ENCODE measurements at places on chromosomes 12 and 14. TPM values are rescaled to one million over a fixed set of nuclear protein-coding genes. Genes with fewer than 3 reads are reported as not detected.

DNA sequence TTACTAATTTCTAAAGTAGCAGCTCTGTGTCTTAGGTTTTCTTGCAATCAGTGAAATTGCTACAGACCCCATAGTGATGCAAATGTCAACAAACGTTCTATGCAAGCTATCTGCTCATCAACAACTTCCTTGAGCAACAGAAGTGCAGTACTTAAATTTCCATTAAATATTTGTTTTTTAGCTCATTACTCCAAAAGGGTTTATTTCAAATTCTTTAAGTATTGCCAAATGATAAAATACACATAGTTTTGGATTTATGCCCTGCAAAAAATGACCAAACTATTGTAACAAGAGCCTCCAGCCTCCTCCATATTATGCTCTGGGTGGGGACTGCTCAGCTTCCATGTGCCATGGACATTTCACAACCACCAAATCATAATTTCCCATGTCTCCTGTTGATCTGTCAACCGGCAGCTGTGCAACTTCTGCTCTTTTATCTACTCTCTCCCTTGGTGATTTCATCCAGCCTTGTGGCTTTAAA lies 4.4 kb downstream of the BDKRB1 start:
- no peak for DNase-seq

The SERPINA10 gene
- not detected for total RNA-seq

DNA sequence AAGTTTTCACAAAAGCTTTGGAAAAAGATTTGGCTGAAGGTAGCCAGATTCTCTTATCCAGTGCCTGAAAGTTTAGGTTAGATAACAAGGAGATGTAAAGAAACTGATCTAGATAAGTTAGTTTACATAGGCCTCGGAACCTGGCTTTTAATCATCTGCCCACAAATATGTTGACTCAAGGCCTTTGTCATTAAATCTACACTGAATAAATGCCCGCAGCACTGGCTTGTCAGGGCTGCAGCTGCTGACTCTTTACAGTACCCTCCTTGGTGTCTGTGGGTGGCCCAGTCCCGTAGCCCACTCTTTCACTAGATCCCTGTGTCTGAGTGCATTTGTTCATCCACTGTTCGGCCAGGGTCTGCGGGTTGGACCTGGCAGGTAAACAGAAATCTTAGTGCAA lies 58.0 kb downstream of the TMEM116 start:
- DNase-seq, result no peak

- no peak for DNase-seq
Measured at GRCh38 chr12:26077915-26078702, 46.7 kb downstream of the BHLHE41 start.

The FGD4 gene
- 9.8 TPM for total RNA-seq

The DACT1 gene
- total RNA-seq, result 0.67 TPM

The ABCD2 gene
- 0.21 TPM for total RNA-seq

DNA sequence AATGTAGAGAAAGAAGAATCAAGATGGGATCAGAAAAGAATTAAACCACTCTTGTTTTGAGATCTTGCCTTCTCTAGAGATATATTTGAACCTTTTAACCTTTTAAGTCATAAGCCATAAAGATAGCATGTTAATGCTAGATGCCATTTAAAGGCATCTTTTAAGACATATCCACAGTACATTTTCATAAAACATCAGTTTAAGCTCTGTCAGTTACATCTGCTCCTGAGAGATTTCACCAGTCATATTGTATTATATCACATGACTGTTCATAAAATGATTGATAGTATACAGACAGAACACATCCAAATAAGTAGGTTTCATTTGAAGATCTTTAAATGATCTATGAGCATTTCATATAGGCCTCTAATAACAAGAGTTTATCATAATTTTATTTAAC lies 1238.5 kb downstream of the SLC16A7 start:
- no peak for DNase-seq

DNA sequence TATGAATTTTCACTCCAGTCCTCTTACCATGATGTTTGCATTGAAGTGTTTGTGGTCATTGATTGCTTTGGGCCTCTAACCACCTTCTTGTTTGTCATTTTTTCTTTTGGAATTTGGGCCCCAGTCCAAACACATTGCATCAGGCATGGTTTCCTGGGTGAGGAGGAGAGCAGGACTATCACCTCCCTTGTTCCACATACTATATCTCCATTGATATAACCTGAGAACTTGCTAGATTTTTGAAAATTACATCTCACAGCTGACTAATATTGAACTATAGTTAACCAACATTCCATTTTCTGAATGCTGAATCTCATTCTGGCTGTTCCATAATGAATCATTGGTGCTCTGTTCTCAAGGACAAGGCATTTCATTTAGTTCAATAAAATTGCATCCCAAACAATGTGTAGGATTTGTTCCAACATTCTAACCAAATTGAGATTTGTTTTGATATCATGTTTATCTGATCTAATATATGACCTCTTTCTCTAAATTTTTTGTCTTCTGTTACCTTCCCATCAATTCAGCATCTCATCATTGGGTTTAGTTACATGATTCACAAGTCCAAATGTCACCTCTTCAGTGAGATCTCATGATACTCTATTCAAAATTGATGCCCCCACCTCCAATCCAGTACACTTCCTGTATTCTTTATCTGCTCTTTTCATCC lies 329.0 kb downstream of the ZFP36L1 start:
- no peak for DNase-seq

The NR4A1 gene
- 68.6 TPM for total RNA-seq

DNA sequence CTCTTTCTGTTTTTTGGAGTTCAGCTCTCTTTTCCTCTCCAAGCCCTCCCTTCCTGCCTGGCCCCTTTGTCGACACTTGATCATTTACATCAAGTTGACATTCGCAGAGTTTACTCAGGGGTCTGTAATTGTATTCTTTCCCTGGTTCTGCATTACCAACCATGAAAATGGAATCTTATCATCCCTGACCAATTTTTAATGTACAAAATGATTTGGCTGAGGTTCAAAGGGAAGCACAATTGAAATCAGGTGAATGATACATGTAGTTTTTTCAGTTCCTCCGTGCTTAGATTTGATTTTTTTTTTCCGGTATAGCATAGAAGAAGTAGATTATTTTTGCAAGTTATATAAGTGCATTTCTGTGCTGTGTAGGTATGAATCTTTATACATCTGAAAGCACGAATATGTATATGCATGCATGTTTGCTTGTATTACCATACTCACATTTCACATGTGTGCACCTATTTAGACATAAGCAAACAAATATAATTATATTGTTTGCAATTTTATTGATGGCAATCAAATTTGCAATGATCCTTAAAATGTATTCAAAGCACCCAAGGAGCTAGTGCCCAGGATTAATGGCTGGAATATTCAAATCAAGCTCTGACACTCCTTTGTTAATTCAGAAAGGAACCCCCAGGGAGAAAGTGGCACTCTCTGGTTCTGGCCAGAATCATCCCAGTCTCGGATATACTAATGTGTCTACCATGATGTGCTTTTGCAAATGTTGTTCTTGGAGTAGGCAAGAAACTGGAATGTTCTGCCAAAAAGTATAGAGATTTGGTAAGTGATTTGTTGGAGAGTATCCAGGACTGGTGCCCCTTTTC lies 189.3 kb downstream of the VRK1 start:
- no peak for DNase-seq

- no peak for DNase-seq
Measured at GRCh38 chr14:57823015-57823660, 42.8 kb downstream of the SLC35F4 start.

DNA sequence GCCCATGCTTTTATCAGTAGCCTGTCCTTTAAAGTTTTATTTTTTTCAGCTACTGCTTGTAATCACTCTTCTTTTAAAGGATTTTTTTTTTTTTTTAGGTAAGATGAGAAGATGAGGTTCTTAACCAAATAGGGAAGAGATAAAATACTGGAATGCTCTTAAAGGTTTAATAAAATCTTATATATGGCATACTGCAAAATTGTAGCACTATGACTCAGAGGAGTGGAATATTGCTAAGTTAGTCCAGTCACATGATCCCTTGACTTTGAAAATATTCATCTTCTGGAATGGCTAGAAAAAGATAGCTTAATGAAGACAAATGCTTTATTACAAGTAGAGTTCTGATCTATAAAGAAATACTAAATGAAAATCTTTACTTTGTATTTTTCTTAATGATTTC lies 116.6 kb downstream of the NAV3 start:
- DNase-seq, result no peak

- no peak for DNase-seq
Measured at GRCh38 chr12:4579305-4580102, 17.5 kb downstream of the DYRK4 start.

DNA sequence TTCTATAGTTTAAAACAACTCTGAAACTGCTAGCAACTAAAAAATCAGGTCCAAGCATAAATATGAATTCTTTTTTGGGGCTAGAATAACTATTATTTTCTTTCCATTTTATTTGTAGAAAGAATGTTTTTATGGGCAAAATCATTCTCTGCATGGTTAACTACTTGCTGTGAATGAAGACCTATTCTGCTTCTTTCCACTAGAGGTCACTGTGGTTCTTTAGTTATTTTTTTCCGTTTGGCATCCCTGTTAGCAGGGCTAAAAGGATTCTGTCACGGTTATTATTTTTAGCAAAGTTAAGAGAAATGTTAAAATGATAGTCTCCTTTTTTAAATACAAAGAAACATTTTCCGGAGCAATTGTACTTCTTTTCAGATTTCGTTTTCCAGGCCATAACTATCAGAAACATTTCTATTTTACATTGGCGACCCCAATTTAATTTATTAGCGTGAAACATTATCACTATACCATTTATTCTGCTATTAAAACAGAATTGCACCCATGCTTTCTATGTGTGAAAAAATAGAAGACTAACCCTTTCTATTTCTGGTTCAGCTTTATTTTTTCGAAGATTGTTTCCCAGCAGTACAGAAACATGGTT lies 404.8 kb downstream of the ATP23 start:
- DNase-seq, result no peak

The BDKRB1 gene
- not detected for total RNA-seq

The KRT71 gene
- not detected for total RNA-seq

- peak; percentile 46 for DNase-seq
Measured at GRCh38 chr12:58026897-58027891, 85.8 kb downstream of the ATP23 start.

DNA sequence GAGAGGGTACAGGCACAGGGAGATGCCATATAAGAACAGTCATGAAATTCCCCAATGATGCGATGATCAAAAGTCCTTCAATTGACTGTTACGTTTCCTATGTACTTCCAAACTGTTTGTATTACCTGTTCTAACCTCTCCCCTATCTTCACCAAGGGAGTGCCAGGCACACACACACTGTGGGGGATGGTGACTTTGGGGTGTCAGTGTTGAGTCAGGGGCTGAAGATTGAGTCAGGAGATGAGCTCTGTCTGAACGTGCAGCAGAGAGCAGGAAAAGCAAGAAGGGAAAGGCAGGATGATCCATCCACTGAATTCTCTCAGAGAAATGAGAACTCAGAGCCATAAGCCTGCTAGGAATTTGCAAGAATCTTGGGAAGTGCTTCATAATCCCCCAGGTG lies 153.4 kb downstream of the EFCAB11 start:
- no peak for DNase-seq

GRCh38 chr12:7937833-7938506 lies 2.0 kb upstream of the SLC2A3 start:
- no peak for DNase-seq

The VWF gene
- total RNA-seq, result 206 TPM

- DNase-seq, result no peak
Measured at GRCh38 chr12:123655420-123655819, 15.5 kb upstream of the TCTN2 start.

DNA sequence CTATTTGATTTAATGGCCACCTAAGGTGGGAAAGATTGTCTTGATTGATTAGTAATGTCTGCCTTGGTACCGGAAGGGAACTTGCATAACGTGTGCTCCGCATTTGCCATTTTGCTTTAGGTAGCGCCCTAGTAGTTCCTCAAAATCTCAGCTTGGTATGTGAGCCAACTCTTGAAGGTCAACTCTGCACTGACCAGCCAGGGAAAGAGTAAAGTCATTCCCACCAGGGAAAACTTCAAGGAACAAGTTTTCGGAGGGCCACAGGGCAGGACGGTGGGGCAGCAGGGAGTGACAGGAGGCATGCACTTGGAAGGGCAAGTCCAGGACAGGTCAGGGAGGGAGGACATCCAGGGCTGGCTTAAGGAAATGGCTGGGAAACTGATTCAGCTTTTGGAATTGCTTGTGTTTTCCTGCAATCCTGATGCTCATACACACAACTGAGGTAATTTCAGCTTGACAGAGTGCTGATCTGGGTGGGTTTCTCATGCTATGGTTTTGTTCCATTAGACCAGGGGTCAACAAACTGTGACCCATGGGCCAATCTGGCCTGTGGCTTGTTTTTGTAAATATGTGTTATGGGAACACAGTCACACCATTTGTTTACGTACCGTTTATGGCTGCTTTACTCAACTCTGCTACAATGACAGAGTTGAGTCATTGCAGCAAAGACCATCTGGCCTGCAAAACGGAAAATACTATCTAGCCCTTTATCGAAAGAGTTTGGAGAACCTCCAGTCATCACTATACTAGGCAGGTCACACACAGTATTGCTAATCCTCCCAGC lies 184.5 kb downstream of the RBM19 start:
- no peak for DNase-seq

GRCh38 chr14:95833429-95833828 lies 43.2 kb upstream of the TUNAR start:
- DNase-seq, result no peak

- DNase-seq, result no peak
Measured at GRCh38 chr12:5864301-5864700, 80.8 kb downstream of the ANO2 start.

The PPP4R4 gene
- 0.49 TPM for total RNA-seq

DNA sequence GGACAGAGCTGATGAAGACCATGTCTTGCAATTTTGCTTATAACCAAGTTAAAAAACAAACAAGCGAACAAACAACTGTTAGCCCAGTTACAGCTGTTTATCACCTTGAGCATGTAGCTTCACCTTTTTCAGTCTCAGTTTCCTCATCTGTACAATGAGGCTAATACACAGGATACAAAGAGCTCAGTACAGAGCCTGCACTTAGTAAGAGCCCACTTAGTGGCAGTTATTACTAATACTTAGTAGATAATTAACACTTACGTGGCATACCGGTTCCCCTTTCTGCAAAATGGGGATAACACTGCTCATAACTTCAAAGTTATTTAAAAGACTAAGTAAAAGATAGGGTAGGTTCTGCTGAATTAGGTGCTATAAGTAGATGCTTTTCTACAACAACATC lies 228.0 kb downstream of the MON2 start:
- DNase-seq, result no peak

GRCh38 chr14:75630695-75631452 lies 29.8 kb downstream of the ERG28 start:
- no peak for DNase-seq

DNA sequence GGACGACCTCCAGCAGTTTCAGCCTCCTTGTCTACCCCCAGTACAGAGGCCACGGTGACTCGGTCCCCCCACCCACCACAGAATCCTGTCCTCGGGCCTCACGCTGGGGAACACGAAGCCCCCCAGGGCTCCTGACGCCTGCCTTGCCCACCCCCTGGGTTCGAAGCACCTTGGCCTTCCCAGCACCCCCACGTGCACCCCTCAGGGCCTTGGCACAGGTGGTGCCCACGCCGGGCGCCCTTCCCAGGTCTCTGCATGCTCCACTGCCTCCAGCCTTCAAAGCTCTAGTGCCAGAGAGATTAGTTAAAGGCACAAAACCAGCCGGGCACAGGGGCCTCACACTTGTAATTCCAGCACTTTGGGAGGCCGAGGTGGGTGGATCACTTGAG lies 61.8 kb downstream of the NOC4L start:
- no peak for DNase-seq

The KLRG1 gene
- total RNA-seq, result 1.4 TPM
